ENCODE measurements at places on chromosomes 6 and 20. TPM values are rescaled to one million over a fixed set of nuclear protein-coding genes. Genes with fewer than 3 reads are reported as not detected.

DNA sequence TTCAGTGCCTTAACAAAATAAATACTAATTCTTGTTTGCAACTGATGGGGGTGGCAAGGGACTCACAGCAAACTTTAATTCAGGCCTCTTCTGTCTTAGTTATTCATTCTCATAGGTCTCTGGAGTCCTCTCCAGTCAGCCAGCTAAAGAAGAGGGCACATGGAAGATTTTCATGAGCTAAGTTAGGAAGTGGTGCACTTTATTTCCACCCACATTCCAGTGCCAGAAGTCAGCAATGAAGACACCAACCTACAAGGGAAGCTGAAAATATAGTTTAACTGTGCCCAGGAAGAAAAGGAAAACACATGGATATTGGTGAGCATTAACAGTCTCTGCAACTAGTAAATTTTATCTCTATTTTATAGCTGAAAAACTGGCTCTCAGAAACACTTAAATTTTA, 16.7 kb upstream of the IRAK1BP1 start:
- DNase-seq = no peak

- no peak for DNase-seq
Observed at GRCh38 chr6:149905911-149906371, 8.0 kb upstream of the RAET1E start.

GRCh38 chr6:150345781-150346180, 23.0 kb upstream of the IYD start:
- no peak for DNase-seq

SLC17A3 gene
- total RNA-seq = not detected

ACAT2 gene
- 68.4 TPM for total RNA-seq

DNA sequence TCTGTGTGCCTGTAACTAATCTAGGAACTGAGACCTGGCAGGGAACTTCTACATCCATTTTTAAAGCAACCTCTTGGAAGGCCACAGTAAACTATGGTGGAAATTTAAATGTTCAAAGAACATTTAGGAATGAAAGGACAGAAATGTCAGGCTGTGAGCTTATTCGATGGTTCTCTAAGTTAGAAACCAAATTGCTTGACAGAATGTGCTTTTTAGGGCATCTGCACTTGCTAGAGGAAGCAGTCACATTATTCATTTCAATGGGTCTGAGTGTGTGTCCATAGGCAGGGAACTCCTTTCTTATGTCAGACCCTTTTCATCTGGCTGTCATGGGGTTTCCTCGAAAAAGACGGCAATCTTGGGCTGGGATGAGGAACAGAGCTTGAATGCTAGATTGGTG, 84.4 kb downstream of the PPP1R14C start:
- DNase-seq = no peak

HTR1B gene
- total RNA-seq = not detected

GRCh38 chr6:166758136-166758704, 131.2 kb upstream of the RPS6KA2 start:
- no peak for DNase-seq

DNA sequence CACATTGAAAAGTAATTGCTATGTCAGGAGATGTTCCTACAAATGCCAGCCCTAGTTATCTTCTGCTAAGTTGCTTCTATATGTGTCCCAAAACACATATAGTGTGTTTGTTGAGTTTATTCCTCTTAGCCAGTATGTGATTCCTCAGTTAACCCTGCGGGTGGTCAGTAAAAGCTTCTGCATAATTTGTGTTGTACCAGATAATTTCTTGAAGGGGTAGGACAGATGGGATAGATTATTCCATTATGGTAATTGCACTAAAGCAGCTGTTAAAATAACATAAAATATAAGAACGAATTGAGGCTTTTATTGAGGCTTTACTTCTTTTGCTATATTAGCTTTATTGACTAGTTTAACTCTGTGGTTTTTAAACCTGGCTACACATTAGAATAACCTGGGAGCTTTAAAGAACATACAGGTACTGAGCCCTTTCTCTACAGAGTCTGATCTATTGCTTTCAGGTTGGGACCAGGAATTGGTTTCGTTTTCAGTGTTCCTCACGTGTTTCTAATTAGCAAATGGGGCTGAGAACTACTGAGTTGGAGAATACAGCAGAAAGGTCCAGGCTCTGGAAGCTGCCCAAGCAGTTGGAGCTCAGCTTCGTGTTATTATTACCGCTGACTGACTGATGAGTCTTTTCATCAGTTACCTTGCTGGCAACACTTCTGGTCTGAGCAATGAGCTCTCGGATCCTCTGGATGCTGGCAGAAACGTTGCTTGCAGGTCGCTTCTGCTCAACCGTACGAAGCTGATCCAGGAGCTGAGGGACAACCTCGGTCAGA, 56.9 kb downstream of the FAM229B start:
- DNase-seq = no peak

GRCh38 chr6:132964868-132965382, 150.6 kb downstream of the RPS12 start:
- no peak for DNase-seq

KIFC1 gene
- 74.1 TPM for total RNA-seq

DNA sequence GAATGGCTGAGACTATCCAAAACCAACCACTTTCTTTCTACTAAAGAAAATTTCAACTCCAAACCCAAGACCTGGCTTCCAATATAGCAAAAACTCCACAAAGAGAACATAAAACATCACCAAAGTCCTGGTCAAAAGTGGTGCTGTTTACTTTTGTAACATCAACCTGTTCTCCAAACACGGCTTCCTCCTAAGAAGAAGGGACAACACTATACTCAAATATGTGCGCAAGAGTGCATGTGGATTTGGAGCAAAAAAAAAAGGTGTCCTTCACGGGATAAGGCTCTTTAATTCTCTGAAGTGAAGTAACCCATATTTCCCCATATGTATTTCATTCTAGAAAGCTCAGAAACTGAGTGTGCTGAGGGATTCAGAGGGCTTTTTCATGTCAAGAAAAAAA, 6.6 kb downstream of the B4GALT5 start:
- no peak for DNase-seq

GRCh38 chr6:62446647-62447316, 160.8 kb upstream of the KHDRBS2 start:
- no peak for DNase-seq

DNA sequence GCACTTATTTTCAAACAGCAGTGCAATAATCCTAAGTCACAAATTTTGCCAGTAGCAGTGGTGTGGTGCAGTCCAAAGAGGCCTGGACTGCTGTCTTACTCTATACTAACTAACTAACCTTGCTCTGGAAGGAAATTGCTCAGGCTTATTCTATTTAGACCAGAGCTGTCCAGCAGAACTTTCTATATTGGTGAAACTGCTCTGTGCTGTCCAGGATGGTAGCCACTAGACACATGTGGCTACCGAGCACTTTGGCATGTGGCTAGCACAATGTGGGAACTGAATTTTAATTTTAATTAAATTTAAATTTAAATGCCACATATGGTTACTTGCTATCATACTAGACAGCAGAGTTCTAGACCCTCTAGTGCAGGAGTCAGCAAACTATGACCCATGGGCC, 27.1 kb upstream of the FBXO9 start:
- no peak for DNase-seq

GRCh38 chr6:163260911-163261310, 153.6 kb upstream of the QKI start:
- DNase-seq = no peak

DNA sequence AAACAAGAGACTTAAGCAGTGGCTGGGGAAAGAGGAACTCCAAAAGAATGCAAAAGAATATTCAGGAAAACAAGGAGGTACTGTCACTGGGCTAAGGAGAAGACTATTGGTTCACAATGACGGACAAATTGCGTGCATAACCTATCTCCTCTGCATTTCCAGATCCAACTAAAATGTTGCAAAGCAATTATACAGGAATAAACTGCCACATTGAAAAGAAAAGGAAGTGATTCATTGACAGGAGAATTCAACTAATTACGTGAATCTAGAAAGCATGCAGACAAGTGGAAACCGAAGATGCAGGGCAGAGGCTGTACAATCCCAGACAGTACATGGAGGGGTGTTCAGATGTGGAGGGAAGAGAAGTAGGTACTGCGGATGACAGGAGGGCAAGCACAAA, 152.8 kb upstream of the RIPOR2 start:
- DNase-seq = no peak

DNA sequence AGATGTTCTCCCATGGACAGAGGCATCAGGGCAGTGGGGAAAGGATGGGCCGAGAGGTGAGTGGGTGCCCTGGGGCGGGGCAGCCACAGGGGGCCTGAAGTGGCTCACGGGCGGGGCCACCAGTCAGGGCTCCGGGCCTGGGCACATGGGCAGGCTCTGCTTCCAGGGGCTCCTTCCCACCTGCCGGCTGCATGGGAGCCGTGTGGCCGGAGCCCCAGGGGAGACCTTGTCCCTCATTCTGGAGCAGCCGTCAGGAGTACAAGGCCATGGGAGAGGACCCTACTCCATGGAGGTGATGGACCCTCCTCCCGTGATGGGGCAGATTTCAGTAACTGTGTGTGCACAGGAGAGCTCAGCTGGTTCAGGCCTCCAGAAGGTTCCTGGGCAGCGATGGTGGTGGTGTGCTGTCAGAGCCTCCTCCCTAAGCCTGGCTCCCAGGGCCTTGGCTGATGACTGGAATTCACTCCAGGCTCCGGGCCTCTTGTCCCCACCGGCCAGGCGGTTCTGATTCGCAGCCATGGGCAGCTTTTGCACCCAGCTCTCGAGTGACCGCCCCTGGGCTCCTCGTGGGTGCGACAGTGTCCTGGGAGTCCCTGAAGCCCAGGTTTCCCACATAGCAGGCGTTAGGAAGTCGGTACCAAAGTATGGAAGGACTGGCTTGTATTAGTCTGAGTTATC, 6.2 kb downstream of the SLCO4A1 start:
- no peak for DNase-seq

STX11 gene
- total RNA-seq = 38.5 TPM

TUBB2B gene
- 0.28 TPM for total RNA-seq

CPNE5 gene
- 1.2 TPM for total RNA-seq
